CD8-positive, alpha-beta T cell (primary cell): ENCODE measurements at places on chromosomes 2 and 18.

DNA sequence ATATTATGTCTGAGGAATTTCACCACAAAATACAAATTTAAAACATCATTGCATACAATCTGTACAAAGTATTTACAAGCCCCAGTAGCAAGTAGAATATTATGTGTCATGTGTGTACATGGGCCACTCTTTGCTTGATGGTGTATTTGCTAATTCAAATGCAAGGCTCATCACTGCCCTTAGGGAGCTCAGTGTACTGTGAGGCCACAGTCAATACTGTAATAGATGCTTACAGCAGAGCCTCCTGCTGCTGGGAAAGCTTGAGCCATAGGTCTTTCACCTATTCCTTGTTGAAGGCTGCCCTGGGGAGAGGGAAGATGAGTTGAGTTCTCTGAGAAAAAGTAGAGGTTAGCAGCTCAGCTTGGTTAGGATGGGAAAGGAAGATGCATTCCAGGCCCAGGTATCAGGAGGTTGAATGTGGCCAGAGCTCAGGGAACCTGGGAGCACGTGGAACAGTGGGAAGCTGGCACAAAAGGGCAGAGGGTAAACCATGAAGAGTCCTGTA, 189.6 kb downstream of the LRP1B start:
- no peak for DNase-seq

DNA sequence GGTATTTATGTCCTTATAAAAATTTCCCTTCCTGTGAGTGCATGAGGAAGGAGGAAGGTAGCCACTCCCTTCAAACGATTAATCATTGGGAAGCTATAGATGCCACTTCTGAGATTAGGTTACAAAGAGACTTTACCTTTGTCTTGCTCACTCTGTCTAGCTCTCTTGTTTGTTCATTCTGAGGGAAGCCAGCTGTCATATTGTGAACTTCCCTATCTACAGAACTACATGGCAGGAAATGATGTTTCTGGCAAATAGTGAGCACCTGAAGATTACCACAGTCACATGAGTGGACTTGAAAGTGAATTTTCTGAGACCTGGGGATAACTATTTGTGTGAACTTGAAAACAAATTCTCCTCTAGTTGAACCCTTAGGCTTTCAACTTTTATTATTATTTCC, 776.8 kb downstream of the CCDC85A start:
- DNase-seq = no peak

GRCh38 chr2:42233976-42234441, 64.9 kb downstream of the EML4 start:
- DNase-seq = no peak

DNA sequence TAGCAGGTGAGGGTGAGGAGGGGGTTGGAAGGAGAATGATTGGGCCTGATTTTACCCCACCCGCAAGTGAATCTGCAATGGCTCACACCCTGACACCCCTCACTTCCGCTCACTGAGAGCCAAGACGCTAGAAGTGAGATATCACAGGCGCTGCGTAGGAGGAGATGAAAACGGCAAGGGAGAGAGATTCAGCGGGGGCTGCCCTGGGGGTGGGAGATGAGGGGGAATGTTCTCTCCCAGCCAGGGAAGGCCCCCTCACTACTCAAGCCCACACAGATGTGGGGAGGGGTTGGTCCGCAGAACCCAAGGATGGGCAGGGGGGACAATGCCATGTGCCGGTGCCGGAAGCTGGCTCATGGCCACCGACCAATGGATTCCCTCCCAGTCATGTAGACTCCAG, 32.9 kb downstream of the LOXHD1 start:
- DNase-seq = no peak
